ENCODE measurements at places on chromosomes 5 and 9.

GRCh38 chr5:119332208-119332607 lies 23.6 kb upstream of the TNFAIP8 start:
- no peak for DNase-seq

GRCh38 chr9:132415181-132415580 lies 5.2 kb downstream of the CFAP77 start:
- no peak for DNase-seq

DNA sequence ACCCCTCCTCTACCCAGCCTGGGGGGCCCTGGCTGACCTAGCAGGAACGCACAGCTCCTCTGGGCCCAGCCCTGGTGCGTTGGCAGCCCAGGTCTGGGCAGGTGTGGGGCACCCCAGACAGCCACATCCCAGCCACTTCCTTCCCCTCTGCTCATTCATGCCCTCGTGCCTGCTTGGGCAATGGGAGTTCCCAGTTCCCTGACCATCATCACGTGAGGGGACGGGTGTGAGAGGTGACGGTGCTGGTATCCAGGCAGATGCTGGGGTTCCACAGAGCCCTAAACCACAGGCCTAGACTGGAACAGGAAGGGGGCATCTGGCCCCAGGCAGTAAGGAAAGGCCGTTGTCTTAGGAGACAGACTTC lies 8.4 kb downstream of the RALGDS start:
- DNase-seq, result no peak

DNA sequence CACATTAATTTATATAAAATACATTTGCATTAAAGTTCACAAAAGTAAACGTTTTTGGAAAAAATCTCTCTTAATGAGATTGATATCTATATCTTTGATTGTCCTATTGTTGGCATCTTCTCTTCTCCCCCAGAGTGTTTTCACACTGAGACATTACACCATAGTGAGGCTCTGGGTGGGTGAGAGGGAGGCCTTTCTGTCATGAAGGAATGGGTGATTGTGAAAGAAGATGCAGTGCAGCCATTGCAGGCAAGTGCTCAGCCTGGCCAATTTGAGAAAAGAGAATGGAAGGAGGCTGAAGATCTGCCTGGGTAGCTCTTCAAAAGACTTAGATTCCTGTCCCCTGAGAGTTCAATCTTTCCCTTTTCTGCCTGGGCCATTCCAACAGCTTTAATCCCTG lies 140.8 kb downstream of the SLC12A2 start:
- DNase-seq, result no peak

DNA sequence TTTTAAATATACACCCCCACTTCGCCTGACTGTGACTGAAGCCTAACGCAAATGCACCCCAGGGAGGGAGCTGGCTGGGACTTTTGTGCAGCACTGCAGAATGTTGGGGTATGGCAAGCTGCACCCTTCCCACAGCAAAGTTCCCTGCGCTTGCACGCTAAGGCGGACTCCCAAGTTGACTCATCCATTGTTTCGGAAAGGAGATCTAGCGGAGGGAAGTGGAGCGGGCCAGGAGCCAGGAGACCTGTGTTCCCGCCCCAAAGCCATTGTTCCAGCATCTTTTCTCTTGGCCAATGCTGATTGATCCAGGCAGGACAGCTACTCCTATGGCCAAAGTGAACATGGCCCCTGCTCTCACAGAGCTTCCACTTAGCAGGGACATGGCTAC lies 202.9 kb downstream of the AOPEP start:
- DNase-seq, result peak; percentile 89

GRCh38 chr9:129306318-129306973 lies 128.4 kb upstream of the IER5L start:
- no peak for DNase-seq

- DNase-seq, result no peak
Measured at GRCh38 chr5:154418344-154418820, 27.4 kb upstream of the SAP30L start.

DNA sequence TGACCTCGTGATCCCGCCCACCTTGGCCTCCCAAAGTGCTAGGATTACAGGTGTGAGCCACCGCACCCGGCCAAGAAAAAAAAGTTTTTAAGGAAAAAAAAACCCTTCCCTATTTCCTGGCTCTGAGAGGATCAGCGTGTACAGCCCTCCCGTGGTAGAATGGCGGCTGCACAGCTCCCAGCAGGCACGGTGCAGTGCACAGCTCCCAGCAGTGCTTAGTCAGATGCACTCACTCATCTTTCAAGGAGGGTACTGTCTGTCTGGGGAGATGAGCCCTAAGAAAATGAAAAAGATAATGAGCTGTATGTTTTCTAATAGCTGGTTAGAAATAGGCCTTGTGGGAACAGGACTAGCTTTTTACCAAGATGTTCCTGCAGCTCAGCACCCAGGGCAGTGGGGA lies 36.7 kb upstream of the SLC2A8 start:
- no peak for DNase-seq

GRCh38 chr9:93037476-93037971 lies 21.0 kb upstream of the SUSD3 start:
- no peak for DNase-seq

- DNase-seq, result no peak
Measured at GRCh38 chr9:86816868-86817267, 130.4 kb downstream of the GAS1 start.

DNA sequence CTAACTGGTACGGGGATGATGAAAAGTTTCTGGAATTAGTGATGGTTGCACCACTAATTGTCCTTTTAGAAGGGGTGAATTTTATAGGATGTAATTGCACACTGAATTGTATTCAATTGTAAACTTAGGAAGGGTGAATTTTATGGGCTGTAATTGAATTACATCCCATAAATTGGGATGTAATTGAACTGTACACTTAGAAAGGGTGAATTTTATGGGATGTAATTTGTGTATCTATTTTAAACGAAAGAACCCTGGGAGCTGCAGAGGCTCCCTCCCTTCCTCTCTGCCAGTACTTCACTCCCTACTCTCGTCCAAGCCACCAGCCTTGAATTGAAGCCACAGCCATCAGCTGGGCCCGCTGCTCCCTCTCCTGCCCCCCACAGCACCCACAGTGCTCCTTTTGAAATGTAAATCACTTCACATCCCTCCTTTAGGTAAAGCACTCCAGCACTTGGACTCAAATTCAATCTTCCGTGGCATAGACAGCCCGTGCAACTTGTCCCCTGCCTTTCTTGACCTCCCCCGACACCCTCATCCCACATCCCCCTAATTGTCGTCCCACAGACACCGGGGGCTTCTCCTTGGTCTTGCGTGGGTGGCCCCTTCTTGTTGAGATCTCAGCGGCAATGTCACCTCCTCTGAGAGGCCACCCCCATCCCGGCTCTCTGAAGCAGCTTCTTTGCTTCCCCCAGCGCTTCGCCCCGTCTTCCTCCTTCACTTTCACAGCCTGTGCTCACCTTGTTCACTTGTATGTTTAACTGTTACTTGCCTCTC lies 84.2 kb upstream of the HRH2 start:
- no peak for DNase-seq

DNA sequence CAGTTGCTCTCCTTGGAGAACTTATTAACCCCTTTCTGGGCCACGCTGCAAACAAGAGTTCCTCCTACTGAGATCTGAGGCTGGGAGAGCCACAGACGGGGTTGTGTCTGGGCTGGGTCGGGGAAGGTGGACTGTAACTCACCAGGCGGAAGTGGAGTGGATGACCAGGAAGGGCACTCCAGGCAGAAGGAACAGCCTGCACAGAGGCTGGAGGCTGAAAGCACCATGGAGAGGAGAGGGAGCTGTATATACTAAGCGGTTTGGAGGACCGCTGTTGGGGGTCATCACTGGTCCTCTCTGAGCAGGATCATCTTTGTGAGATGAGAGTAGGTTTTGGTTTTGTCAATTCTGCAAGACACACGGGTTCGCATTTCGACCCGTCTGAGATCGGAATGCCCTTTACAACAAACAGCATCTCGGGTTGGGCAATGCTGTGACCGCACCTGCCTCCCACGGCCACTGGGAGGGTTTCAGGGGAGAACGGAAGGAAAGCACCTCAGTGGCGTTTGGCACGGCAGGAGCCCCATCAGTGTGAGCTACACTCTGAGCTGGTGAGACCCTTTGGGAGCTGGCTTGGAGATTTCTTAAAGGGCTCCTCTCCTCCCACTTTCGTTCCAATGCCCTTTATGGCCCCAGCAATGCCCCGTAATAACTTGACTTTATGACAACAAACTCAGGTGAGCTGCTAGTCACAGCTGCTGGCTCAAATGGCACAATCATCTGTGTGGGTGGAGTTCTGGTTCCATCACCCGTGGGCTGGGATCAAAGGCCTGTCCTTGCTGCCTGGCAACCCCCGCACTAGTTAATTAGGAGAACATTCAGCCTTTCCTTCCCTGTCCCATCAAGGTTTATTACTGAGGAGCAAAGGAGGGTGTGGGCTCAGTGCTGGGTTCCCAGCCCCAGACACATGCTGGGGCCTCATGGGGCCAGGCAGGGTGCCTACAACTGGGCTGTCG lies 18.7 kb upstream of the NEURL1B start:
- DNase-seq, result no peak

GRCh38 chr5:166637295-166637694 lies 1654.2 kb upstream of the WWC1 start:
- no peak for DNase-seq

GRCh38 chr5:76547242-76547890 lies 75.8 kb downstream of the F2RL2 start:
- no peak for DNase-seq

DNA sequence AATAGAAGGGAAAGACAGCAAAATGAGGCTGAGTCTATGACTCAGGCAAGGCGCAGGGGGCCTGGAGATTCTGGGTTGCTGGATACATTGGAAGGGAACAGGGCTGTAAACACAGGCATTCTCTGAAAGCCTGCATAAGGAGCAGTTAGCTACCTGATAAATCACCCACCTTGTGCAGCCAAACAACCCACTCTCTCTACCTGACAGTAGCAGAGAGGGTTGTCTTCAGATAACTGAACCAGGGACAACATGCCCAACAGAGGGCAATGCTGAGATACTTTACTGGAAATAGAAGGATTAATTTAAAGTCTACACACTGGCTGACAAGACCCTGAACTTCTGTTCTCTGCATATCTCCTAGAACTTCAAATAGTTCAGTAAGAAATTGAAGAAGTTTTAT lies 161.6 kb downstream of the KCTD16 start:
- no peak for DNase-seq

DNA sequence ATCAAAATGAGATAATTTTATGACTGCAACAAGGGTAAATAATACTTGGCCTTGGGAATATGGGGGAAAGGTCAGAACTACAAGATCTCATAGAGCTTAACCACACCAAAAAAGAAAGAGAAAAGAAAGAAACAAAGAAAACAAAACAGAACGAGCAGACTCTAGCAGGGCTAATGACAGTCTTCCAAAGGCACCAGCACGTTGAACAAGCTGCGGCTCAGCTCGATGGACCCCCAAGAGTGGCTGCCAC lies 689 bp downstream of the AK3 start:
- no peak for DNase-seq

DNA sequence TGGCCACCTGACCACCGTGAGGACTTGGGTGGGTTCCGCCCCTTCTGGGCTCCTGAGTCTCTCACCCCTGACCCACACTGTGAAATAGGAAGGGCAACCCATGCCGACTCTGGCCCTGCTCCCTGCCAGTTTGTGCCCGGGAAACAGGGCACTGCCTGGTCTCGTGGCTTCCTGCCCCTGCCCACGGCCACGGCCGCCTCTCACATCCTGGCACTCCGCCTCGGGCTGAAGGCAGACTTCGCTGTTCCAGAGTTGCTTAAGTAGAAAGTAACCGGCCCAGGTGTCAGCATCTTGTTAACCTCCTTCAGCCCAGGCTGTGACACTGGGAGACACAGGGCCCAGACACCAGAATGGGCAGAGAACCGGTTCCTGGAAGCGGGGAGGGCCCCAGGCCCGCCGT lies 68.7 kb upstream of the RNU6ATAC start:
- no peak for DNase-seq

- DNase-seq, result no peak
Measured at GRCh38 chr9:135083241-135083810, 4.1 kb upstream of the OLFM1 start.

- DNase-seq, result no peak
Measured at GRCh38 chr5:169814045-169814444, 166.2 kb downstream of the INSYN2B start.

DNA sequence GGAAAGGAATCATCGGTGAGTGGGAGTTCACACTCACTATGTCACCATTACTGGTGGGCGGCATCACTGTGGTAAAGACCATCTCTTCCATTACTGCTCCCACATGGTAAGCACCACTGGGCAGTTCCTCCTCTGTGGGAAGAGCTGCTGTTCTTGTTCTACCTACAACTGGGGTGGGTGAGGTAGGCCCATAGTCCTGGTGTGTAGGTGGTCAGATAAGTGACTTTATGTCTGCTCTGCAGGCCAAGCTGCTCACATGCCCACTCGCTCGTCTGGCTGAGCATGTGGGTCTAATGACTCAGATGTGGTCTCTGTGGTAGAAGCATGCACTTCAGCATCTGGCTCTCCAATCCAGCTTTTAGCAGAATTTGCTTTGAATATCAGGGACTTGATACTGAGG lies 82.9 kb downstream of the TMEM215 start:
- no peak for DNase-seq

DNA sequence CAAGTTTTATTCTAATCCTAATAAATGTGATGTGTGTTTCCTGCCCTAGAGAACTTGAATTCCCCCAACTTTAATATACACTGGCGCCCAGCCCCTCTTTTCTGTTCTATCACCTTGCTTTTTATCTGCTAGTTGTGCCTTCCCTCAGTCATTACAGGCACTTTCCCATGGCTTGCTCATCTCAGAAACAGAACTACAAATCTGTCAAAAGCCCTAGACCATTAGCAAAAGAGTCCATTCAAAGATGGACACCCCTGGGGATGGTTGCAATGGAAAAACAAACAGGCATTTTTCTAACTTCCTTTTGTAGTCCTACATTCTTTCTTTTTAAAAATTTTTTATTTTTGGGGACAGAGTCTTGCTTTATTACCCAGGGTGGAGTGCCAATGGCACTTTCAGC lies 48.2 kb downstream of the FRMD3 start:
- DNase-seq, result no peak

DNA sequence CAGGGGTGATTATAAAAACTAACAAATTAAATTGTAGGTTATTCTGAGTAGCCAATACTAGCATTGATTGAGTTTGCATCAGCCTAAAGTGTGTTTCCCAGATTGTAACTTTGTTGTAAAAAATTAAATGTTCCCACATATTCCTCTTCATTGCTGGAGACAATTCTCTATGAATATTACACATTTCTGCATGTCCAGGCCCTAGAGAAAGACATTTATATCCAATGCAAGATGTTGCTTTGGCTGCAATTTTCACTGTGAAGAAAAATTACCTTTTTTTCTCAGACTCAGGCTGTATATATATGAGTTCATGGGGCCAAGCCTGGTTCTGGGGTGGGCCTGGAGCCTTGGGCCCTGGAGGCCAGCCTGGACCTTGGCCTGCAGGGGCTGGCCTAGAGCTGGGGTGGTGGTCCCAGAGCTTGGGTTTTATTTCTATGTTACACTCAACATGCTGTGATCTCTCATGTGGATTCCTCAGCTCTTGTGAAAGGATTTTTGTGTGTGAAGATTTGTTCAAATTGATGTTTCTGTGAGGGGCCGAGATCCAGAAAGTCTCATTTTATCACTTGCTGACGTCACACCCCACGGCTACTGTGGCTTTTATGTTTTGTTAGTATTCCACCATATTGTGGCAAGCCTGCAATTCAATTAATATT lies 232.5 kb downstream of the SPATA31A1 start:
- no peak for DNase-seq

GRCh38 chr5:14216372-14216771 lies 73.2 kb downstream of the TRIO start:
- DNase-seq, result no peak

GRCh38 chr5:95159603-95160002 lies 125.3 kb downstream of the MCTP1 start:
- DNase-seq, result no peak

Measured in PC-9 (cell line).